ENCODE measurements at places on chromosomes 7 and 10.

DNA sequence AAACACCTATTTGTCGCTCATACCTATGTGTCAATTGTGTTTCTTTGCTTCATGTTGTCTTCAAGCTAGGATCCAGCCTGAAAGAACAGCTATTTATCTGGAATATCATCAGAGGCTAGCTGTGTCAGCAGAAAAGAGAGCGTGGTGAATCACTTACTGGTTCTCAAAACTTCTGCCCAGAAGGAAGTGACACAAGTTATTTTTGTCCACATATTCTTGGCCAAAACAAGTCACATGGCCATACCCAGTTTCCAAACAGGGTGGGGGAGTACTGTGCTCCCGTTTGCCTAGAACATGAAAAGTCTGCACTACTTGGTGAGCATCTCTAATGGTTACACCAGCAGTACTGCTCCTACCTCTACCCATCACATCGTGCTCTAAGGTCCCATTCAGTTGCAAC is 160.9 kb upstream of the CSTF2T start:
- DNase-seq, result no peak

- peak; percentile 24 for DNase-seq
Measured at GRCh38 chr10:23994459-23995046, 214.4 kb upstream of the KIAA1217 start.

- no peak for DNase-seq
Measured at GRCh38 chr10:67670401-67670800, 25.6 kb downstream of the CTNNA3 start.

- DNase-seq, result no peak
Measured at GRCh38 chr10:83533290-83533689, 606.0 kb upstream of the GHITM start.

DNA sequence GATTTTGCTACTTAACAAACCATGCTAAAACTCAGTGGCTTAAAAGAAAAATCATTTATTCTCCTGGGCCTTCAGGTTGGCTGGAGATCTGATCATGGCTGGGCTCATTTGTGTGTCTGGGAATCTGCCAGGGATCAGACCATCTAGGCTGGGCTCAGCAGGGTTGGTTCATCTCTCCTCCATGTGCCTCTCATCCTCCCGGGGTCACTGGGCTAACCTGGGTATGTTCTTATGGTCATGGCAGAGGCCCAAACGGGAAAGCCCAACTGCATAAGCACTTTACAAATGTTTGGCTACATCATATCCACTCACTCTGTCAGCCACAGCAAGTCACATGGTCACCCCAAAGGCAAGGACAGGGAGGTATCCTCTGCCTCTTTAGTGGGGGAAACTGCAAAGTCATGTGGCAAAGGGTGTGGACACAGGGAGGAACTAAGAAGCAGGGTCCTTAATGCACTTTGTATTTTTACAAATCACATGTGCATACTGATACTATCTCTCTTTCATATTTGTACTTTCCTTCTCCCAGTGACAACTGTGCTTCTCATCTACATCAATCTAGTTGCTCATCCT is 231.4 kb downstream of the BUB3 start:
- DNase-seq, result no peak

DNA sequence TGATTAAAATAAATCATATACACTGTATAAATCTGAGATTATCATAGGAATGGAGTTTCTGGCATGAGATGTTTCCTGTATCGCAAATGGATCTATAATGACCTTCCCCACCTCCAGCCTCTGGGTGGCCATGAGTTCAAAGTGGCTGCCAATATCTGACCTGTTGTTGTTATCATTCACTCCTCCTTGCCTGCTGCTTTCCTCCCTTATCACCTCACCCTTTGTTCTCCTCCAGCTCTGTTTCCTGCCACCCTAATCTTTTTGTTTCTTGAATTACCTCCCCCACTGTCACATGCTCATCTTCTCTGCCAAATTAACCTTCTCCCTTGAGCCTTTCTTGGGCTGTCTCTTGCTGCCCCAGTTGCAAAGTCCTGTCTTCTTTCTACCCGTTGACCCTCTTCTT is 12.0 kb downstream of the SCD start:
- no peak for DNase-seq

DNA sequence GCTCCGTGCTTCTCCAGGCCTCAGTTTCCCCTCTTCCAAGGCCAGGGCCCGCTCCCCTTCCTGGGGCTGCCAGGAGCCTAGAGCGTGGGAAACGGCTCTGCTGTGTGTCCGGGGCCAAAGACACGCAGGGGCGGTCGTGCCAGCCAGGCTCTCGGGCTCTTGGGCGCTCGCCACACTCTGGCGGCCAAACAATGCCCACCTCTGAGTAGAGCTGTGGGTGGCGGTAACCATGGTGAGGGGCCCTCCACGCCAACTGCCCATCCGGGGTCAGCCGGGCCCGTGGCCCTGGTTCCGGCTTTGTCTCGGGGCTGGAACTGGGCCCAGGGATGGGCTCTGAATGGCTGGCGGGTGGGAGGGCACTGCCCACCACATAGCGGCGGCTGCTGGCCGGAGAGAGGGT is 16.0 kb downstream of the GRIFIN start:
- DNase-seq, result no peak

- DNase-seq, result no peak
Measured at GRCh38 chr10:30990971-30991646, 40.6 kb downstream of the ZNF438 start.

DNA sequence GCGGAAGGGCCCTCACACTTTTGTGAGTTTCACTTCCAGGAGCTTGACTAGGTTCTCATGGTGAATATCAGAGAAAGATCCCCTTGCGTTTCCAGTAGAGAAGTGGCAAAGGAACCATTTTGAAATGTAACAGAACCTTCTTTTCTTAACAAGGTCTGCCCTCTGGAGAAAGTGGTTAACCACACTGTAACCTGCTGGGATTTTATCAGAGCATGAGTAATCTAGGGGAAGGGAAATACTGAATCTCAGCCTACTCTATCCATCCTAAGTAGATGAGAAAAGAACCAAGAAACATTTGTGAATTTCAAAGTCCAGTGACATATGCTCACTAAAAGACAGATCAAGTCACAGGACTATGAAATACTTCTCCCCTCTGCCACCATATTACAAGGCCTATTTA is 235.5 kb downstream of the ZEB1 start:
- DNase-seq, result peak; percentile 6

DNA sequence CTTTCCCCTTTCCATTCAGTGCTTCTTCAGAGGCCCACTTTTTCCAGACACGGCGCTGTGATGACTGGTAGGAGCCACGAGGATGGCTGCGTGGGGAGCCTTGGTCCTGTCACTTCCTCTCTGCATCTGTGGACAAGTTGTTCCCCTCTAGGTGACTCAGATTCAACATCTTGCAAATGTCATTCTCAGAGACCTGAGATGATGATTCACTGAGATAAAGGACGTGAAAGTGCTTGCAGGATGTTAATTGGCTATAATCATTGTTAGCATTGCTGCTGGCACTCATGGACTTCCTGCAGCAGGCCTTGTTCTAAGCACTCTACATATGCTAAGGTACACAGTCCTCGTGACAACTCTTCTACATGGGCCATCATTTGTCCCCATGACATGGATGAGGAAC is 489.8 kb upstream of the ZMIZ1 start:
- DNase-seq, result no peak
